Cerebellar nuclear complex (tissue), 1 donor: ENCODE measurements at places on chromosomes 1 and 21.

DNA sequence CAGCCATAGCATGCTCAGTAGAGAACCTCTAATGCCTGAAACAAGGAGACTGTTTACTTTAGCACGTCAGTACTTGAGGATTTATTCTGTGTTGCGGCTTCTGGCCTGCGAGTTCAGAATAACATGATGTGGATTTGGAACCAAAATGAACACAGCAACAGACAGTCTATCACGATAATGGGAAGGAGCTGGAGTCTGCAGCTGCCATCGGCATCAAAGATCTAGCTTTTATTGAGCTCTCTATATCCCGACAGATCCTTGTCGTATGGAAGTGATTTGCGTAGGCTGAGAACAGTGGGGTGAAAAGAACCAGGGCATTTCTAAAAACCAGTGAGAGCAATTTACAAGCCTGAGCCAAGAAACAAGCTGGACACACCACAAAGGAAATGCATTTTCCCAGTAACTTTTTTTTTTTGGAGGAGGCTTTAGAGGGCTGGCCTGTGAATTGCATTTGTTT is 294.2 kb downstream of the KIF26B start:
- no peak for DNase-seq

- no peak for DNase-seq
Measured at GRCh38 chr1:50977575-50978143, 7.6 kb downstream of the CDKN2C start.

- DNase-seq, result no peak
Measured at GRCh38 chr1:218507355-218508002, 162.3 kb downstream of the TGFB2 start.

GRCh38 chr1:79760531-79760930 is 754.0 kb upstream of the ADGRL4 start:
- DNase-seq, result no peak

- DNase-seq, result no peak
Measured at GRCh38 chr1:244953901-244954300, 89.6 kb upstream of the HNRNPU start.

DNA sequence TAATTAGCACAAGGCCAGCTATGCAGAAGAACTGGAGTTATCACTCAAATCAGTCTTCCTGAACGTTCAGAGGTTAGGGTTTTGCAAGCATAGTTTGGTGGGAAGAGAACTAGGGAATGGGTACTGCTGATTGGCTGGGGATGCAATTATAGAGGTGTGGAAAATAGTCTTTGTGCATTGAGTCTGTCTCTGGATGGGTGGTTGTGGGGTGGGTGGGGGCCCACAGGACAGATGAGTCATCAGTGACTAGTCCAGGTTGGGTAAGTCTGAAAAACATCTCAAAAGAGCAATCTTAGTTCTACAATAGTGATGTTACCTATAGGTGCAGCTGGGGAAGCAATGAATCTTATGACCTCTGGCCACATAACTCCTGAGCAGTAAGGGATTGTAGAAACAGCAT is 89.7 kb upstream of the HMCN1 start:
- DNase-seq, result no peak

DNA sequence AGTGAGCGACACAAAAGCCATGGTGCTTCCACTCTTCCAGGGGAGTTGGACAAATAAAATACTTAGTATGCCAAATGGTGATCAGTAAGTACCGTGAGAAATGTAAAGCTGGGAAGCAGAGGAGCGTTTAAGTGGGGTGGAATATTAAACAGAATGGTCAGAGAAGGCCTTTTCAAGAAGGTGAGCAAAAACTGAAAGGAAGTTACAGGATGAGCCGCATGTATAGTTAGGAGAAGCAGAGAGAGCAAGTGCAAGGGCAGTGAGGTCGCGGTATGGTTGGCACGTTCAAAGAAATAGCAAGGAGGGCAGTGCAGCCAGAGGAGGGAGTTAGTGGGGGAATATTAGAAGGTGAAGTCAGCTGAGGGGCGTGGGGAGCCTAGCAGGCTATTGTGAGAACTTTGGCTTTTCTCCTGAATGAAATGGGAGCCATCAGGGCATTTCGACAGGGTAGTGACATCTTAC is 748 bp upstream of the ATP6V0B start:
- DNase-seq, result no peak

DNA sequence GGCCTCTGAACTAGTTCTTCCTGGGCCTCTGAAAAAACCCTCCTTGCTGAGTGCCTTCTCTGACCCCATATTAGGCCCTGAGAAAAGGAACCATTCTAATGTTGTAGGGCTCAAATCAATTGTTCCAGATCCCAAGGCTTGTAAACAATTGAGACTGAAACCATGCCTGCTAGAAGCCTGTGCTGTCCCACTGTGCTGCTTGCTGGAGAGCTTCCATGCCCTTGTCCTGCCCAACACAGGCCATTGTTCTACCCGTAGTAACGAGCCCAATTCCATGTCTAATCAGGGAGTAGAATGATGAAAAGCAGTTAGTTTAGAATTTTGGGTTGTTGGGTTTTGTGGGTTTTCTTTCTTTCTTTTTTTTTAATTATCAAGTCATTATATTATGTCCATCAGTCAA is 47.4 kb downstream of the ZNF281 start:
- DNase-seq, result no peak

GRCh38 chr1:245404952-245405351 is 250.2 kb downstream of the KIF26B start:
- DNase-seq, result no peak

DNA sequence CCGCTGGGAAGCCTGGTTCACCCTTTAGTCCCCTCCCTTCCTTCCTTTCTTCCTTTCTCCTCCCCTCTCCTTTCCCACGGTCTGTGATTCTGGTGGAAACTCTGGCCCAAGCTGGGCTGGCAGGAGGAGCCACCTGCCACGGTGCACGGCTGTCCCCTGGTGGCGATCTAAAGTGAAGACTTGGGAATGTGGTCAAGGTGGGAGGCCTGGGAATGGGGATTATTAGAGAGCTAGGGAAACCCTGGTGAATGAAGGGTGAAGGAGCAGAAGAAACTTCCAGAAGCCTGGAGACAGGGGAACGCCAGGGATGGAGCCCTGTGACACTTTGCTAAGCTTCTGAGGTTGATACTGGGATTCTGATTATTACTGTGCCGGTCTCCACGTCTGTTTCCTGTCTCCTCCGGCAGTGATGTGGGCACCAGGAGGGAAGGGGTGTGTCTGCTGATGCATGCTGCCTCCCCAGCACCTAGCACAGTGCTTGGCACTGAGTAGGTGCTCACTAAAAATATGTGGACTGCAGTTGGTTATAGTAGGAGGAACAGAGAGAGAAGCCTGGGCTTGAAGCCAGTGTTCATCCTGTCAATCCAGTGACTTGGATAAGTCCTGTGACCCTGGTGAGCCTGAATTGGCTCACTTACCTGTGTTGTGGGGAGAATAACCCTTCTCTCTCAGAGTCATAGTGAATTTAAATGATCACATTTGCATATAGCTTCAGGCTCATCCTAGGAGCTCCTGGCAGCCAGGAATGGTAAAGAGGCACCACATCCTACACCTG is 71.2 kb upstream of the NBPF3 start:
- DNase-seq, result no peak
